ENCODE measurements at places on chromosomes 6 and 20.

DNA sequence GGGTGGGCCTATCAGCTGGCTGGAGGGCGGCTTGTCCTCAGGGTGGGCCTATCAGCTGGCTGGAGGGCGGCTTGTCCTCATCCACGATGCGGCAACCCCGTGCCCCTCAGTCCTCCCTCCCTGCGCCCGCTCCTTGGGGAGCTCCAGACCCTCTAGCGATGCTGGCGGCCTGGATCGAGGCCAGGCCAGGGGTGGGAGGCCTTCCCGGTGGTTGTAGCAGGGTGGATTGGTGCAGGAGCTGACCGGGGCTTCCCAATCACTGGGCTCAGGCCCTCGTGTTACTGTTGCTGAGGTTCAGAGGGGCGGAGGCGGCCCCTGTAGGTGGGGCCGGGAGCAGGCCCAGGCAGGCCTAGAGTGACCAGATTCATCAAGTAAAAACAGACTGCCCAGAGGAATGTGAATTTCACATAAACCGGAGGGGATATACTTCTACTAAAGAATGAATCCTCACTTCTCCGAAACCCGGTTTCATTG, 8.8 kb downstream of the SLC17A9 start:
- H3K4me3 ChIP-seq = no peak overlapping the region
- no peak overlapping the region for H3K27ac ChIP-seq
- no peak for DNase-seq
- H3K27me3 ChIP-seq = no peaks in the 10 kb centered on the region
- H3K36me3 ChIP-seq = no peaks in the 10 kb centered on the region

GRCh38 chr6:11950109-11950508, 62.0 kb upstream of the HIVEP1 start:
- H3K27me3 ChIP-seq = no peaks in the 10 kb centered on the region
- DNase-seq = no peak
- H3K4me3 ChIP-seq = no peak overlapping the region
- H3K27ac ChIP-seq = no peak overlapping the region

DNA sequence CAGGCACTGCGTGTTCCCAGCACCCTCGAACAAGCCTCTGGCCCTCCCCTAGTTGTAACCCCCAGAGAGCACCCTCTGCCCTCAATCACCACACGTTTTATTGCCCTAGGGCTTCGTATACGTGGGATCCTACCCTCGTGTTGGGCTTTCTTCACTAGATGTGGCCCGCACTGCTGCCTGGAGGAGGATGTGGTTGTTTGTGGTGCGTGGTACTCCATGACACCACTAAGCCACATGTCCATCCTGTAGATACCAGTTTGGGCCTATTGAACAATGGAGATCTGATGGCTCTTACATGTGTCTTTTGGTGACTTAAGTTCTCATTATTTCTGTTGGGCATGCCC, 17.0 kb downstream of the SLC2A4RG start:
- H3K27me3 ChIP-seq = no peaks in the 10 kb centered on the region
- H3K4me1 ChIP-seq = no peaks in the 10 kb centered on the region
- H3K27ac ChIP-seq = no peak overlapping the region
- H3K4me3 ChIP-seq = no peak overlapping the region

GRCh38 chr6:170365593-170365992, 59.0 kb downstream of the FAM120B start:
- H3K27me3 ChIP-seq = no peaks in the 10 kb centered on the region
- no peak overlapping the region for H3K27ac ChIP-seq
- H3K4me3 ChIP-seq = no peak overlapping the region
- H3K36me3 ChIP-seq = peaks cover 21% of the 10 kb centered on the region
- H3K4me1 ChIP-seq = peaks cover 23% of the 10 kb centered on the region

DNA sequence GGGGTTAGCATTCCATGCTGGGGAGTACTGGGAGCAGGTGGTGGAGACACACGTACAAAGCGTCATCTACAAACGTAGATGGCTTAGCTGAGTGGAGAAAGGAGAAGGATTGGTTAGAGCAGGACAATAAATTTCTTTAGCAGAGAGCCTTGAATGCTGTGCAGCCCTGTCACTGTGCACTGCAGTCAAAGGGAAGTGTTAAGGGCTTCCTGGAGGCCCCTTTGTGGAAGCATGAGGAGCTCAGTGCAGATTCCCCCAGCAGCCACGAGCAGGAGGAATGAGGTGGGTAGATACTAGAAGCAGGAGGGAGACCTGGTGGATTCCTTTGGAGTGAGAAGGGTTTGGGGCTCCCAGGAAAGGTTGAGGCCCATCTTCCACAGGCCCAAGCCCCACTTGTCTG, 6.1 kb upstream of the TREML4 start:
- H3K36me3 ChIP-seq = no peaks in the 10 kb centered on the region
- DNase-seq = no peak
- no peak overlapping the region for H3K4me3 ChIP-seq
- H3K4me1 ChIP-seq = no peaks in the 10 kb centered on the region

Data from right atrium auricular region (tissue), 2 donors.